ENCODE measurements at places on chromosomes 7 and 10. TPM values are rescaled to one million over a fixed set of nuclear protein-coding genes. Genes with fewer than 3 reads are reported as not detected.

BZW2 gene
- 73.9 TPM for total RNA-seq

PWWP2B gene
- total RNA-seq, result 24.2 TPM

TMEM176B gene
- total RNA-seq, result 2.3 TPM

CALML3 gene
- total RNA-seq, result 0.07 TPM

LAMB1 gene
- 556 TPM for total RNA-seq

ADAM12 gene
- 13.3 TPM for total RNA-seq

MMP21 gene
- 0.23 TPM for total RNA-seq

STEAP1 gene
- total RNA-seq, result 0.27 TPM

OSBPL3 gene
- total RNA-seq, result 11.0 TPM

PGAM2 gene
- total RNA-seq, result 0.99 TPM

NUTM2B gene
- total RNA-seq, result 1.0 TPM

DLG5 gene
- 79.8 TPM for total RNA-seq

GUSB gene
- total RNA-seq, result 42.1 TPM

OLAH gene
- total RNA-seq, result 0.69 TPM

CHAT gene
- not detected for total RNA-seq

OR6B1 gene
- total RNA-seq, result not detected

MTURN gene
- 24.2 TPM for total RNA-seq

SEMA3E gene
- total RNA-seq, result 0.81 TPM

GIMAP6 gene
- not detected for total RNA-seq

FZD8 gene
- 14.5 TPM for total RNA-seq

CALCR gene
- total RNA-seq, result not detected

HOXA3 gene
- total RNA-seq, result 197 TPM

TET1 gene
- 35.7 TPM for total RNA-seq

EPHB4 gene
- 127 TPM for total RNA-seq

PHYH gene
- 12.6 TPM for total RNA-seq

UBE2H gene
- total RNA-seq, result 104 TPM

FXYD4 gene
- total RNA-seq, result not detected
